ENCODE measurements at places on chromosomes 2 and 18.

DNA sequence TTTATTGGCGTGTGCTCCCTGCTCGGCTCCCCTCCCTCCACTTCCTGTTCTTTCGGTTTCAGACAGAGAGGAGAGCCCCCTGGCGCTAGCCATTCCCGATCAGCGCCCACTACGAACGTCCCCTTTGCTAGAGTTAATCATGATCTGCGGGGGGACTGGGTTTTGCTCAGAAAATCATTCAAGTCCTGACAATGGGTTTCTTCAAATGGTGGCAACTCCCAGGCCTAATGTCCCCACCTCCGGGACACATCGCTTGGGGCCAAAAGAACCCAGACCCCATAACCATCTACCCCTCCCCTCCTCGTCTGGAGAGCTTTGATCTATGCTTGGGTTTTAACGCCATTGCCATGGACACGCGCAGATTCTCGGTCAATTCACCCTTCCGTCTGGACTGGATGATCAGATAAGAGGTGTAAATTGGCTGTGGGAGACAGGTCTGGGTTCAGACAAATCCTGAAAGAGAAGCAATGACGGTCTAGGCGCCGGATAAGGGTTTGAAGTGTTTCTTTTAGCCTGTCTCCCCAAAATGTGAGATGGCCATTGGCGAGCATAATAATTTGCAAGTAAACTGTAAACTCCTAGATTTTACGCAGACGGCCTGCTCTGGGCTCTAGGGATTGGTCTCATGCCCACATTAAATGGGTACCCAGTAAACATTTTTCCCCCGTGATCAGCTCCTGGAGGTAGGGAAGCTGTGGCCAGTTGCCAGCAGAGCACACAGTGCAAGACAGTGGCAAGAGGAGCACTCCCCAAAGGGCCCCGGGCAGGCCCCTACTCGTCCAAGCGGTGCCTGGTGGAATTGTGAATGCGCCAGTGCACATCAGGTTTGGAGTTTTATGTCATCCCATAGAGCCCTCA is 4.7 kb downstream of the NRP2 start:
- DNase-seq: no peak

GRCh38 chr2:9071032-9071431 is 67.5 kb upstream of the MBOAT2 start:
- DNase-seq: no peak

GRCh38 chr2:44016282-44016681 is 20.5 kb upstream of the LRPPRC start:
- DNase-seq: no peak

DNA sequence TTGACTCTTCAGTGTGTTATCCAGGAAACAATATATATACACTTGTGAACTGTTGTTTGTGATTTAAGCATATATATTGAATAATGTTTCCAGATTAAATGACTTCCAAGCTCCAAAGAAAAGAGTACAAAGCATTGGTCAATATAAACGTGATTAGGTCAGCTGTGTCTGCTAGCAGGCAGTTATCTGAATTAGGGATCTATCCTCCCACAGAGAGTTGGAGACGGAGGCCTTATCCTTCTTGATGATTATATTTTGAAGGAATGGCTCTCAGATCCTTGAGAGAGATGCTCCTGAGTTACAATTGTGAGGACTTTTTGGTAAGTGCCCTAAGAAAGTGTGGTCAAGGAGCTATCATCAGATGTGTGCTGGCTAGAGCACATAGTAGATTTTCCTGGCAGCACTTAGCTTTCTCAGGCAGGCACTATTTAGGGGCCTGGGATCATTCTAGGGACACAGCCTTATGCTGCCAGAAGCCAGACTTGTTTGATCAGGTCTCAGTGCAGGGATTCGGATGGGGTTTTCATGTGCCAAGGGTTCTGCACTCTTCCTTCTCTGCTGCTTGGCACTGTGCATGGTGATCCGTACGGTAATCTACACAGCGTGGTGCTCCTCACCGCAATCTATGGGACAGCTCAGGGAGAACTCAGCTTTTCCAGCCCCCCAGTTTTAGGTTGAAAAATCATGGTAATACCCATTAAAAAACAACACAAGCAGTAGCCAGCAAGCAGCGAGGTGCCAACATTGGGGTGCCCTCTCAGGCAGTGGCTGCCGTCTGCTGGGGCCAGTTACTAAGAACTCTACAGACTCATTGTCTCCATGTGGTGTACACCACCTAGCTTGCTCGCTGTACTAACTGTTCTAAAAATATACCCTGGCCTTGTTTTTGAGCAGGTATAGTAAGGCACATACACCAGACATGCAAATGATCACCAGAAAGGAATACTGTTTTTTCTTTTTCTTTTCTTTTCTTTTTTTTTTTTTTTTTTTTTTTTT is 8.0 kb upstream of the ZDBF2 start:
- no peak for DNase-seq

GRCh38 chr18:34870555-34871310 is 160.6 kb downstream of the DTNA start:
- DNase-seq: no peak

- no peak for DNase-seq
Observed at GRCh38 chr2:102483086-102483485, 10.1 kb downstream of the SLC9A4 start.

GRCh38 chr2:220811952-220812570 is 760.0 kb downstream of the EPHA4 start:
- no peak for DNase-seq

- DNase-seq: no peak
Observed at GRCh38 chr2:142222715-142223114, 91.9 kb upstream of the LRP1B start.

GRCh38 chr2:17588031-17588430 is 47.5 kb downstream of the VSNL1 start:
- no peak for DNase-seq

GRCh38 chr2:199770716-199771115 is 80.3 kb downstream of the FTCDNL1 start:
- DNase-seq: no peak

DNA sequence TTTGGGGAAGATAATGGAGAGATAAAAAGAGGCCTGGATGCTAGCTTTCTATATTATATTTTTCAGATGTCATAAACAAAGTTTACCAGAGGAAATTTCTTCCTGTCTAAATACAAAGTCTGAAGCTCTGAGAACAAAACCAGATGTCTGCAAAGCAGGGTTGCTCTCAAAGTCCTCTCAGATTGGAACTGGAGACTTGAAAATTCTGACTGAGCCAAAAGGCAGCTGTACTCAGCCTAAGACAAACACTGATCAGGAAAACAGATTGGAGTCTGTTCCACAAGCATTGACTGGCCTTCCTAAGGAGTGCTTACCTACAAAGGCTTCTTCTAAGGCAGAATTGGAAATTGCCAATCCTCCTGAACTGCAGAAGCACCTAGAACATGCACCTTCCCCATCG is 25.1 kb downstream of the KDM3A start:
- no peak for DNase-seq

DNA sequence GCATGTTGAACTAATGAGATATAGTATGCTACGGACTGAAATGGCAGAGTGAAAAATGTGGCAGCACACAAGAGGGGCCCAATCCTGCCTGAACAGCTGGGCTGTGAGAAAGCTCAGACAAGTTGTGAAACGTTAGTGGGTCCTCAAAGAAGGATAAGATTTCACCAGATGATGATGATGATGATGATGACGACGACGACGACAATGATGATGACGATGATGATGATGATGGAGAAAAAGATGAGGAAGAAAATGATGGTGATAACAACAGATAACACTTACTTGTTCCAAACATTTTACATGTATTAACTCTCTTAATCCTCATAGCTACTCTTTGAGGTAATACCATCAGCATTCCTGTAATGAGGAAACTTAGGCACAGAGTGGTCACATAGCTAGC is 94.2 kb downstream of the WDPCP start:
- DNase-seq: no peak

DNA sequence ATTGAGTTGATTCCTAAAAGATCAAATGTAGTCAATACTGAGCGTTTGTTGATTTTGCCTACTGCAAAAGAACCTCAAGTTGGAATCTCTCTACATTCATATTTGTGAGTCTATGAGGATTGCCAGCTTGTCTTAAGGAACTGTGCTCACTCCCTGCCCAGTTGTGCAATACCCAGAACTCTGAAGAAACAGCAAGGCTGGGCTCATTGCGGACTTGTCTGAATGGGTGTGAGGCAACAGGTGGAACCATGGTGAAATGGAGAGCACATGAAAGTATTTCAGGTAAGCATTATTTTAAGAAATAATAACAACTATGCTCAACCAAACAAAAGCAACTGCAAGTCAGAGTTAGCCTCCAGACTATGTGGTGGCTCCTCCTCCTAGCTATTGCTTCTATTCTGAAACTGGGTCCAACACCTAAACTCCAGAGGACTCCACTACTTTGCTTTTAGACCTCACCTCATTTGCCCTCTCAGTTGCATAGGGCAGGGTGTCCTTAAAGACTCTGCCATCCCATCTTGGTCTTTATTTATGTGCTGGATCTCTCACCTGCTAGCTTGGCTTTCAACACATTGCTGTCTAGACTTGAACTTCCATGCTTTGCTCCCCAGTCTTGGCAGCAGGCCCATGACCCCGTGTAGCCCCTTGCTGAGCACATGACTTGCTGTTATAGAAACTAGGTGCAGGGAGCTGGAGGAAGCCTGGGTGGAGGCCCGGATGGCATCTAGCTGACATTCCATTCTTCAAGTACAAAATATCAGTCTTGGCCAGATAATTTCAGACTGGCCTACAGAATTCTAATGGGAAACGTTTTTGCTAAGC is 94.8 kb upstream of the ARL5A start:
- DNase-seq: no peak

DNA sequence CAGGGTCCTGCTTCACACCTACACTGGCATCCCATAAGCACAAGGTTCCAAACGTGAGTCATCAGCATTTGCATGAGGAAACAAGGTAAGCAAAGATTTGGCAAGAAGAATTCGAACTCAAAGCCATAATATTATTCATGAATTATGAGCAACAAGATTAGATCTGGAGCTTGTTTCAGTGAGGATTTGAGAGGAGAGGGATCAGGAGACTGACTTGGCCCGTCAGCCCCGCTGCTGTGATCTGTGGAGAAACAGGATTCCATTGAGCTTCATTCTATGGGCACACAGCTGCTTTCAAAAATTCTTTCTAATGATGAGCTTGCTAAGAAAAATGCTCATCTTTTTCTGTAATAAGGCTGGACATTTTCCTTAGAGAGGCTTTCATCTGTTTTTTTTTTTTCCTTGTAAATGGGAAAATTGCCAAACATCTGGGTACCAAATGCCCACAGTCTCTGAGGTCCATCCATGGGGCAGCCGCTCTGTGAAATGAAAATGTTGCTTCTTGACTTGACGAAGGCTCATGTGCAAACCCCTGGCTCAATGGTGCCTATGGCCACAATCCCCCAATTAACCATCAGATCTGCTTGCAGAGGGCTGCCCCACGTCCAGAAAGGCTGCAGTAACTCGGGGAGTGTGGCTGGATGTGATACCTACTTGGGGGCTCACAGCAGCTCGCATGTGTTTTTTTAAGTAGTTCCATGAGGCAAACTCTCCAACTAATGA is 179.3 kb downstream of the TMEM18 start:
- no peak for DNase-seq

GRCh38 chr18:35155398-35156117 is 85.3 kb upstream of the ZNF397 start:
- DNase-seq: no peak

All from stimulated activated CD8-positive, alpha-beta memory T cell treated with anti-CD3 and anti-CD28 coated beads, Interleukin-4, amount 100 ng/mL, for 1 hour (primary cell).